ENCODE measurements at places on chromosomes 1 and 21.

- peak; percentile 49 for DNase-seq
These were observed 107.5 kb downstream of the CSMD2 start for GRCh38 chr1:34057347-34058130.

DNA sequence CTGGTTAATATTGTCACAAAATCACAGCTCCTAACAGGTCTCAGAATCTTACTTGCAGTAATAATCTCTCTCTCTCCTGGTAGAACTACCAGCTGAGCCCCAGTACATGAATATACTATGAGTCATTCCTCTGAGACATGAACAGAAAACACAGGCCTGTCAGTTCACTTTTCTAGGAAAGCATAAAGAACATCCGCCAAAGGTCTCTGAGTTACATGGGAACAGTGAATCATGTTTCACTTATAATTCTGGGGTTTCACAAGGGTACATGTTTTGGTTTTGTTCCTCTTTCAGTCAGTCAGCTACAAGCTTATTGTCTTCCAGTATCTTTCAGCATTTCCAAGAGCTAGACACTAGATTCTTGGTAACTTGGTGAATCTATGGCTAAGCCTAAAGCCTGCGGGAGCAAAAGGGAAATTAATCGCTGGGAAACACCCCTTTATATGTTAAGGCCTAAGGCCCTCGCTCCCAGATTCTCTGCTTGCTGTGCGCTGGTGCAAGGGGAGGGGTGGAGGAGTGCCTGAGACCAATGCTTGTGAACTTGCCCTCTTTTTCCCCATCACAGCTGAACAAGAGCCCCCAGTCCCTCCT, 31.7 kb downstream of the IFNGR2 start:
- DNase-seq: no peak

DNA sequence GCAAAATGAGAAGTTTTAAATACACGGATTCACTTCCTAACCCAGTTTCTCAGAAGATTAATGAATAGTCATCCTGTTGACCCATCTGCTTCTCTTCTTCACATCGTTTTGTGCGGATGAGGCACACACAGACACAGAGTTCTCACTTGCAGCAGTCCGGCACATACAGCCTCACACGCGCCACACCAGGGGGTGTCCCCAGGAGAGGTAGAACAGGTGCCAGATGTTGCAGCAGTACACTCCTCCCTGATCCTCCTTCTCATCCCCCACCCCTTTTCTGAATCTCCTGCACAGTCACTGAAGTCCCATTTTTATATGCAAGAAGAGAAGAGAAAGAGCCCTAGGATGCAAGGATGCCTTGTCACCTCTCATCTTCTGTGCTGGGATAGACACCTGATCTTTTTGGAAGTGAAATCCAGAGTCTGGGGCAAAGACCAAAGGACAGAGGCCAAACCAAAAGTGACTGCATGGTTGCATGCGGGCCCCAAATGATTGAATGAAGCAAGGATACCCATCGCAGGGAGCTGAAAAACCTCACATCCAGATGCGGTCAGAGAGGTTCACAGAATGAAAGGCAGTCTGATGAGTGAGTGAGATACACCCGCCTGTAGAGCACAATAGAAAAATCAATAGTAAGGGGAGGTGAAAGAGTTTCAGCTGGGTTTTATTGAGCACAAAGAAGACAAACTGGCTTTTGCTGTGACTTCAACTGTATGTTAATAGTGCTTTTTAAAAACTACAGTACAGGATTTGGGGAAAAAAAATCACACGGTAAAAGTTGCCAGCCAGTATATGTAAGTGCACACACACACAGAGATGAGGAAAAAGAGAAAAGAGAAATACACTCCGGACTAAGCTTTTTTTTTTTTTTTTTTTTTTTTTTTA, 28.9 kb downstream of the PBX1 start:
- no peak for DNase-seq

DNA sequence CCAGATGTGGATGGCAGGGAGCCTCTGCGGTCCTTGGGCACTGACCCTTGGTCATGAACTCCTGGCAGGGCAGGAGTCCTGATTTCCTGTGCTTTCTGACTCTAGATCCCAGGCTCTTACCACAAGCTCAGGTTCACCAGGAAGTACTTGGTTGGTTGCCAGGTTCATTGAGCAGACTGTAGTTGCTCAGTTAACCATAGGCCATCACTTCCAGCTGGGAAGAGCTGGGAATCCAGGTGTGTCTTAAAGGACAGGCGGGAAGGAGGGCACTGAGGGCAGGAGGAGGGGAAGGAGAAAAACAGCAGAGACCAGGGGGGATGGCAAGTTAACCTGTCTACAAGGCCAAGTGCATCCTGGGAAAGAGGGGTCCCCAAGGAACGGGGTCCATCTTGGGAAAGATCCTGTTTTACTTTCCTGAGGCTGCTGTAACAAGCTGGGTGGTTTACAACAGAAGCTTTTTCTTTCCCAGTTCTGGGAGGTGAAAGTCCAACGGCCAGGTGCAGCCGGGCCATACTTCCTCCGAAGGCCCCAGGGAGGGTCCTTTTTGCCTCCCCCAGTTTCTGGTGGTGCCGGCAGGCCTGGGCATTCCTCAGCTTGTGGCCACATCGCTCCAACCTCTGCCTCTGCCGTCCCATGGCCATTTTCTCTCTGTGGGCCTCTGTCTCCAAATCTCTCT, 11.6 kb downstream of the KCNAB2 start:
- DNase-seq: no peak

- peak; percentile 60 for DNase-seq
These were observed 1.9 kb downstream of the CSMD2 start for GRCh38 chr1:34162852-34163766.
